ENCODE measurements at places on chromosomes 7 and 10.

DNA sequence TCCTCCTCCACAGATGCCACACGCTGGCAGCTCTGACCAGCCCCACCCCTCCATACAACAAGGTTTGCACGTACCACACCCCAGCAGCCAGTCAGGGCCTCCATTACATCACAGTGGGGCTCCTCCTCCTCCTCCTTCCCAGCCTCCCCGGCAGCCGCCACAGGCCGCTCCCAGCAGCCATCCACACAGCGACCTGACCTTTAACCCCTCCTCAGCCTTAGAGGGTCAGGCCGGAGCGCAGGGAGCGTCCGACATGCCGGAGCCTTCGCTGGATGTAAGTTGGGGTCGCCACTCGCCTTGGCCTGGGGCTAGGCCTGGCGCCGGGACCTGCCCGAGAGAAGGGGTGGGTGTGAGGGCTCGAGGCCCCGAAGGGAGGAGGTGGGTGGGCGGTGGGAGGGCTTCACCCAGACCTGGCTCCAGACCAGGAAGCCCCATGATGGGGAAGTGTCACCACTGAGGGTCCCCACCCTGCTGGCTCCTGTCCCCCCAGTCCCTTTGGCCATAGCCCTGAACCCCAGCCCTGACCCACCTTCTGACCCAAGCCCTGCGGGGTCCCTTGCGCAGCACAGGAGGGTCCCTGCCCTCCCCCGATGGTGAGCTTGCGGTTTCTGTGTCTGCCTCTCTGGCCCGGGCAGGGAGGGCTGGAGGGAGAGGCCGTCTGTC, 36.2 kb upstream of the PPIF start:
- no peak for DNase-seq

DNA sequence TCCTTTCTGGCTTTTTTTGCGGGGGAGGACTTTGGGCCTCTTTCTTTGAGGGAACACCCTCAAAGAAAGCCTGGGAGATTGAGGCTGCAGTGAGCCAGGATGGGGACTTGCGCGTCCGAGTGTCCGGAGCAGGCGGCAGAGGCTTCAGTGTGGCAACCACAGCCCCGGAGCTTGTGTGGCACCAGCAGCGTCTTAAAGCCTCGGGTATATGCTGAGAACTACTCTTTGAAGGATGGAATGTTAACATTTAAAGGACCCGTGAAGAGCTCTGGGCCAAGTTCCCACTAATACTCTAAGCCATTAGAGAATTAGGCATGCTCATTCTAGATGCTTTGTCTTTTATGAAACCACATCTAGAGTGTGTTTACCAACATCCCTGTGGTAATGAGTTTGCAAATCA, 168.2 kb downstream of the SEPTIN7 start:
- no peak for DNase-seq

- DNase-seq: no peak
Observed at GRCh38 chr7:407721-408539, 111.7 kb downstream of the PDGFA start.

GRCh38 chr7:95398155-95398940, 2.2 kb upstream of the PON3 start:
- DNase-seq: no peak

DNA sequence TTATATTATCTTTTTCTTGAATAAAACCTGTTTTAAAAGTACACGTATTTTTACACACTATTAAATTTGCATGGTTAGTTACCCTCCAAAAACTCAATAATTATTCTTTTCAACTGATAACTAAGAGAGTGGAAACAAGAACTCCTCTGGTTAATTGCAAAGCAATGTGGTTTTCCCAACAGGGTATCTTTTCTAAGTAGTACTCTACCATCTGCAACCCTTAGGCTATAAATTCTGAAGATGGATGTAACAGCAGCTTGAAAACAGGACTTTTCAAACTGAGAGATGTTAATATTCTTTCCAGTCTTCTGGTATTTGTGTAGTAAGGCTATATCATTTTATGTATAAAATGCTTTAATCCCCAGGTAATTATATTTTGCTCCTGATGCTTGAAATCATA, 916.1 kb upstream of the POT1 start:
- no peak for DNase-seq

DNA sequence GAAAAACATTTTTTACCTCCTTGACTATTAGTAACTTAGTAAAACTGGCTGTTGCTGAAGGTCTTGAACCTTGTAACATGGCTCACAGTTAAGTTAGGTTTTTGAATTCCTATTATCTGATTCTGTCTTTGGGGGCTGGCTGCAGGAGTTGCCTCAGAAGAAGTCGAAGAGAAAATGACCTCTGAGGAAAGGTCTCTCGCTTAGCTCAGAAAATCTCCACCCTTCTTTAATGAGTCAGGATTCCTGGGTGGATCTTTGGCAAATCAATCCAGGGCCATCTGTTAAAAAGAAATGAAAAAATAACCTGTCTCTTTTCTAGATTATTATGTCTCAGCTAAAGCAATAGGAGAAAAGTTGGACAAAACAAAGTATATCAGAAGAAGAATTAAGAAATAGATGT, 267.8 kb upstream of the SEMA3C start:
- no peak for DNase-seq

DNA sequence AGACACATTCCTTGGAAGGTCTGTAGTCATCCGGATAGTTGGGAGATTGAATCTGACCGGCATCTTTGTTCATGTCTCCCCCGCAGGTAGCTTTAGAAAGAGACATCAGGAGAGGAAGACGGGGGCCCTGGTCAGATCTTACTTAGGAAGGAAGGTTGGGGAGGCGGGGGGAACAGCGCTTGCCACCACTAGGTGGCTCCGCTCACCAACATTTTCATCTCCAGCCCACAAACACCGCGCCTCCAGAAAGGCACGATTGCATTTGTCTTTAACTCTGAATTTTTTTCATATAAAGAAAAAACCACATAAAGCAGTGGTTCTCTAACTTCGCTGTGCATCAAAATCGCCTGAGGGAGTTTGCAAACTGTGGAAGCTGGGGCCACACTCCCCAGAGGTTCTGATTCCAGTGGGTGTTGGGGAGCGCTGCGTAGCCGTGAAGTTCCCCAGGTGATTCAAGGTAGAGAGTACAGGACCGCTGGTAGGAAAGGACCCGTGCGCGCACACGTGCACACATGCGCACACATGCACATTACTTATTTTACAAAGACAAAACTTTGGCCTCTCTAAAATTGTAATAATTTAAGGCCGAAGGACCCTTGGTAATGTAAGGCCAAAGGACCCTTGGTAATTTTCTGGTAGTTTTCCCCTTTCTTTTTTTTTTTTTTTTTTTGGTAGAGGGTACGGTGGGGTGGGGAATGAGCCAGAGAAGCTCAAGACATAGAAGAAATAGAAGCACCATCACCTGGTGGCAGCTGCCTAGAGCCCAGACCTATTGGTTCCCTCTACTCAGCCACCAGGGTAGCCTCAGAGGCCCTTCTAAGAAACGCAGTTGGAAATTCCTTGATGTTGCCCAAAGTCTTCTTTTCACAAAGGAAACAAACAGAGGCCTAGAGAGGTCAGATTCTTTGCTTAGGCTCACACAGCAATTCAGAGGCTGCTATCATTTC, 37.4 kb upstream of the OPALIN start:
- peak; percentile 68 for DNase-seq

- no peak for DNase-seq
Observed at GRCh38 chr10:27436710-27437109, 67.4 kb upstream of the RAB18 start.

DNA sequence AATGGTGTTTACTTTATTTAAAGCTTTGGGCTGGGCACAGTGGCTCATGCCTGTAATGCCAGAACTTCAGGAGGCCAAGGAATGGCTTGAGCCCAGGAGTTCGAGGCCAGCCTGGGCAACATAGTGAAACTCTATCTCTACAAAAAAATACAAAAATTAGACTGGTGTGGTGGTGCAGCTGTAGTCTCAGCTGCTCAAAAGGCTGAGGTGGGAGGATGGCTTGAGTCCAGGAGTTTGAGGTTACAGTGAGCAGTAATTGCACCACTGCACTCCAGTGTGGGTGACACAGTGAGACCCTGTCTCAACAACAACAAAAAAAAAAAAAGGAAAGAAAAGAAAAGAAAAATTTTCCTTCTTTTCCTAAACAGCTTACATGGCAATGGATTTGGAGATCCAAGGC, 22.0 kb downstream of the SLC16A9 start:
- no peak for DNase-seq

- no peak for DNase-seq
Observed at GRCh38 chr7:97043281-97043680, 18.6 kb upstream of the DLX5 start.

DNA sequence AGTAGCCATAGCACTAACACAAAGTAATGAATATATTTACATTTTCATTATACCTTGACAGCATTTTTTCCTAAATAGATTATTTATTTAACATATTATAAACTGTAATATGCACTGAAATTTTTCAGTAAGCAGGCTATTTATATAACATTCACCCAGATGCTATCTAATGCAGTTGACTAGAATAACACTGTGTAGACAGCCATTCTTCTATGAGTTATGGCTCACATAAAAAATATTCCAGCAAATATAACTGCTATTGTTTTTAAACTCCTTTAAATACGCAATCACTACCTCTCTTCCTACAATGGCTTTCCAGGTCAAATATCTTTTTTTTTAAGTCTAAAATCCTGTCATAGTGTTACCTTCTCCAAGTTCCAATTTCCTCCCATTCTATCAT, 21.6 kb downstream of the TPK1 start:
- no peak for DNase-seq

GRCh38 chr7:129698516-129699418, 87.2 kb downstream of the NRF1 start:
- no peak for DNase-seq

DNA sequence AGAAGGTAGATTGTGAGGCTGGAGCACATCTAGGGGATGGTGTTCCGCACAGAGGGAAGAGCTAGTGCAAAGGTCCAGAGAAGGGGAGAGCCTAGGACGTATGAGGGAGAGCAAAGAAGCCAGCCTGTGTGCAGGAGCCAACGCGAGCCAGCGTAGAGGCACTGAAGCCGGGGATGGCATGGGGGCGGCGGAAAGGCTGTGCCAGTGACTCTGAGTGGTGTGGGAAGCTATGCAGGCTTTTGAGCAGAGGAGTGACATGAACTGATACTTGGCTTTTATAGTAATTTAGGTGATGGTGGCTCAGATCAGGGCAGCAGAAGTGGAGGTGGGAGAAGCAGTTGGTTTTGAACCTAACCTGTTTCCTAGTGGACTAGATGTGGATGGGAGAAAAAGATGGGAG, 65.8 kb downstream of the ATXN7L1 start:
- no peak for DNase-seq

GRCh38 chr7:26112203-26112740, 39.7 kb upstream of the NFE2L3 start:
- DNase-seq: no peak

DNA sequence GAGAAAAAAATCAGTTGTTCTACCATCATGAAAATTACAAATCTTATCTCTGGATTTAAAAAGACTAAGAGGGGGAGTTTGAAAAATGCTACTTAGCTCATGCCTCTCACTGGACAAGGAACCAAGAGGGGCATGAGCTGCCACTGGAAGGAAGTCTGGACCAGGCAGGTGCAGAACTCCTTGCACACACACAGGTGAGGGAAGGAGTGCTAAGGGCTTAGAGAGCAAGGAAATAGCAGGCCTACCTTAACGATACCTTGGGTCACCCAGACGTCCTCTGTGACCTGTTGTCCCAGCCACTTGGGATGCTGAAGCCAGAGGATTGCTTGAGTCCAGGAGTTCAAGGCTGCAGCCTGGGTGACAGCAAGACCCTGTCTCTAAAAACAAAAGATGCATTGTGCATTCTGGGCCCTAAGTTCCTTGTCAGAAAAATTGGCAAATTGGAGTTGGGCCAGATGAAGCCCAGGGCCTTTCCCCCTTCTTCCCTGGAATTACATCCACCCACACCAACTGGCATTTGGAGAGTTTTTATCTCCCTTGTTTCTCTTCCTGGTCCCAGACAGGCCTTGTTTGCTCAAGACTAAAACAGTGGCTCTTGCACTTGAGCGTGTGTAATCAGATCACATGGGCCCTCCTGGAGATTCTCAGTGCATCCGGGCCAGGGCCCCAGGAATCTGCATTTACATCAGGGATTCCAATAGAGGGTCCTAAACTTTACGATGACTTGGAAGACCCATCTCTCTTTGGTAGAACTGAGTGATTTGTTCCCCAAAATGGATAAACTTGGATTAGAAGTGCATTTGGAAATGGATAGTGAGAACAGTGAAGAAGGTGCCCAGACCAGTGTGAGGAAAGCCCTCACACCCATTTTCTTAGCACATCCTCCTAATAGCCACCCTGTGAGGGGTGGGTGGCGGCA, 3.0 kb downstream of the DDIT4 start:
- DNase-seq: no peak

- no peak for DNase-seq
Observed at GRCh38 chr10:87916515-87916914, 53.1 kb downstream of the PTEN start.

GRCh38 chr7:110071192-110071591, 1019.7 kb upstream of the LRRN3 start:
- no peak for DNase-seq

DNA sequence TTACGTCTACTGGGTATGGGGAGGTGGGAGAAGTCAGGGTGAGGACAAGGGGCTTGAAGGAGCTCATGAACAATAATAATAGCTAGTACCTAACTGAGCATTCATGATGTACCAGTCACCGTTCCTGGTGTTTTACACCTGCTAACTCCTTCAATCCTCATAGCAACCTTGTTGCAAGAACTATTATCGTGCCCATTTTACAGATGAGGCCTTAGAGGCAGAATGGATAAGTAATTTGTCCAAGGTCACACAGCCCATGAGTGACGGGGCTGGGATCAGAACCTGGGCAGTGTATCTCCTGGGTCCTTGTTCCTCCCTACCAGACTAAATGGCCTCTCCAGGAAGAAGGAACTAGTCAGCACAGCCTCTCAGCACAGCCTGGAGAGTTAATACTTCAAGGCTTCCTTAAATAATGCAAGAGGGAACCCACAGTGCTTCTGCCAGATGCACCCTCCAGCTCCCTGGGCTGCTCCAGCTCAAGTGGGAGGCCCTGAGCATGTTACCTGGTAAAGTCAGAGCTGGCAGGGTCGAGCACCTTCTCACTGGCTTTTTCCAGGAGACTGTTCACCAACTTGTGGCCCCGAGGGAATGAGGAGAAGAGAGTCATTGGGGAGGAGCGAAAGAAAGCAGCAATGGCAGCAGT, 28.8 kb downstream of the RRP12 start:
- no peak for DNase-seq

- no peak for DNase-seq
Observed at GRCh38 chr10:69715156-69715898, 85.3 kb downstream of the FAM241B start.

GRCh38 chr7:36439624-36440023, 50.0 kb downstream of the ANLN start:
- no peak for DNase-seq

DNA sequence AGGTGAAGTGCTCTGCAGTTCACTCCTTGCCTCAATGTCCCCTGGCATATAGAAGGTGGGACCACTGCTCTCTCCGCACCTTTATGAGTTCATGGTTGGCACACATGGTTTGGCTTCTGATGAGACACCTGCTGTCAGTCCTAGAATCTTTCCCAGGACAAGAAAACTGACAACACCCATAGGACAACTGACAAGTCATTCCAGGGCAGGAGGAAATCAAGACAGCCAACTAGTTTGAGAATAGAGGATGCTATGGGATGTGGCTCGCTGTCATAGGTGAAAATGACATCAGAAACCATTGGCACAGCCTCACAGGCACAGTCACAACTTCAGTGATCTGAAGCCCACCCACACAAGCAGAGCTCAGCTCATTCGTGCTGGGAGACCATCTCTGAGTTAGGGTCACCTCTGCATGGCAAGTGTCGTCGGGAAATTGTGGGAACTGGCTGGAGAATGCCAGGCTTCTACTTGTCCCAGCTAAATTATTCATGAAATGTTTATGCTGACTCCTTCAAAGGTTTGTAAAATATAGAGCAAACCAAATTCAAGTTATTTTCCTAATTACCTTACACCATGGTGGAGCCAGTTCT, 762.4 kb downstream of the GRID1 start:
- DNase-seq: no peak

- no peak for DNase-seq
Observed at GRCh38 chr10:101545898-101546297, 42.2 kb downstream of the POLL start.

Data from kidney capillary endothelial cell (primary cell).